Right hindlimb (tissue), 1 donor: ENCODE measurements at places on chromosomes 5 and 9.

- no peak for DNase-seq
Measured at GRCh38 chr9:111955048-111955447, 58.4 kb downstream of the UGCG start.

DNA sequence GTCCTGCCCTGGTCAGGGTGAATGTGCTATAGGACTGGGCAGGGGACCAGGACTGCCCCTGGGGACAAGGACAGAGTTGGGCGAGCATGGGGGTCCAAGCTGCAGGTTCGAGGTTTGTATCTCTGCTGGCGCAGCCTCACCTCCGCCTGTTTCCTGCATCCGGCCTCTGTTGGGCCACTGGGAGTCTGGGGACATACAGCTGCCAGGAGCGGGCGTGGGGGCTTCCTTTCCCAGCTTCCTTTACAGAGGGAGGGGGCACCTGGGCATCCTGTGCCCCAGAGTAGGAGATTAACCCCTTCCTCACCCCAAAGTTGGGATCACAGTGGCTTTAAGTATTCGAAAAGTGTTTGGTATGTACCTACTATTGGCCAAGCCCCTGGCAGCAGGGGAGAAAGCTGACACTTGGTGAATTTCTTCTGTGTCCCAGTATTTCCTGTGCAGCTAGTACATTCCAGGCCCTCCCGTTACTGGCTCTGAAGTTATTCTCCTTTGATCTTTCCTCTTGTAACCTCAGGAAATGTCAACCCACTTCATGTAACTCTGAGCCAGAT is 19.0 kb downstream of the OLFML2A start:
- no peak for DNase-seq

DNA sequence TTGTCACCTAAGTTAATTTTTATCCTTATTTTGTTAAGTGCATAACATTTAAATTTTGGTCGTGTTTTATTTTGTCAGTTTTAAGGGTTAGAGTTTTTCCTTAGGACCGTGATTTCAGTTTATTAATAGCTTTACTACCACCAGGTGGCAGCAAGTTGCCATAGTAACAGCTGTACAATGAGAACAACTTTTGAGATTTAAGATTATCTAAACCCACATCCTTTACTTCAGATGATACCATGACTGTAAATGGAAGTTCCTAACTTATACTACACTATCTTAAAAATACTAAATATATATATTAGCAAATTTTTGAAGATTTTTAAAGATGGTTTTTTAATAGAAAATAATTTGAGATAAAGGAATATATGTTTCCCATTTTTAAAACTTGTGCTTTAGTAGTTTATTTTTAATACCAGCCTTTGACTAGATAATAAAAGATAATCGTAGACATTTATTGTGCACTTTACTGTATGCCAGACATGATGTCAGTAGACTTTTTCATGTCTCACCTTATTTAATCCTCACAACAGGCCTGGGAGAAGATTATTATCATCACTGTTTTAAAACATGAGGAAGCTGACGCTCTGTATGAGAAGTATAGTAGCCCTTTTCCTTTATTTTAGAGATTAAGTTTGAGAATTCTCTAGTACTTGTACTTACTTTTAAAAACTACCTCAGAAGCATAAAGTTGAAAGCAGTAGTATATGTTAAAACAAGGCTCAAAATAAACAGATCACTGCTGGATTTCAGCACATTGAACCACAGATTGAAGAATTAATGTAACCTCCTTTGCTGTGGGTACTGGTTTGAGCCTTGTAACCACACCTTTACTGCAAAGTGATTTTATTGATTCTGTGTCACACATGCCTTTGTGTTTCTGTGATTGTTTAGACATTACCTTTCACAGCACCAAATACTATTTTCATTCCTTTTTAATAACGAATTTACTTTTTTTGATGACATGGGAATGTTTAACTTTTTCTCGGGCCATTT is 27.5 kb downstream of the SREK1 start:
- peak; percentile 26 for DNase-seq

- no peak for DNase-seq
Measured at GRCh38 chr9:126536131-126536530, 77.6 kb upstream of the LMX1B start.

DNA sequence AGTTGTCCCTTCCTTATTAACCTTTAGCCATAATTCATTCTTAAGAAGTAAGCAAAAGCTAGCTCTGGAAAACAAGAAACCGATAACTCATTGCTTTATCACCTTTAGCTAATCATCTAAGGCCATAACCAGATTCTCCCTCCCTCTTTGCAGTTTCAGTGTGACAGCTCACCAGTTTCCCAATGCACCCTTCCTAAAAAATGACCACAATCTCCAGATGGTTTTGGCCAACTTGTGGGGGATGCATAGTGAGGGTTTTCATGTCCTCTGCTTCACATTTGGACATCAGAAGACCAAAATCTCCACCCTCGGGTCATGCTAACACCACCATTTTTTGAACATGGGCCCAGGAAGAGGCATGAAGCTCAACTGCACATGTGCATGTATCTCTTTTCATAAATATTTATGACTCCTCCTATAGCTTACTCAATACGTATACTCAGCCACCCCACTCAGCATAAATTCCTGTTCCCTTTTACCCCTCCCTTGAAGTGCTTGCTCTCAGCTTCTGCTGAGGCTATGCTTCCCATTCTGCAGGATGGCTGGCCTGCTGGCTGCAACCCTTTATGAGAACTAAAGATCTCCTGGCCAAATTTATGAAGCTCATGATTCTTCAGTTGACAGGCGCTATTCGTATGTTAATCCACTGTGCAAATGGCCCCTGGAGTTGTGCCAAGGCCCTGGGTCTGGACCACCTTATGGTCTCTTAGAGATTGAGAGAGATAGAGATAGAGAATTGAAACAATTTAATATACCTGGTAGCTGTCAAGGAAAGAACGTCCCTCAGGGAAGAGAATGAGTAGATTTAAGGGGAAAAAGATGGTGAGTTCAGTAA is 14.8 kb downstream of the PPP3R2 start:
- DNase-seq = peak; percentile 34

GRCh38 chr9:127909839-127910273 is 7.0 kb downstream of the ST6GALNAC4 start:
- no peak for DNase-seq

- no peak for DNase-seq
Measured at GRCh38 chr9:114303571-114303970, 19.3 kb upstream of the ORM1 start.

- no peak for DNase-seq
Measured at GRCh38 chr5:97600486-97600885, 417.4 kb upstream of the RIOK2 start.

- DNase-seq = no peak
Measured at GRCh38 chr5:123436201-123436600, 13.0 kb upstream of the CEP120 start.

DNA sequence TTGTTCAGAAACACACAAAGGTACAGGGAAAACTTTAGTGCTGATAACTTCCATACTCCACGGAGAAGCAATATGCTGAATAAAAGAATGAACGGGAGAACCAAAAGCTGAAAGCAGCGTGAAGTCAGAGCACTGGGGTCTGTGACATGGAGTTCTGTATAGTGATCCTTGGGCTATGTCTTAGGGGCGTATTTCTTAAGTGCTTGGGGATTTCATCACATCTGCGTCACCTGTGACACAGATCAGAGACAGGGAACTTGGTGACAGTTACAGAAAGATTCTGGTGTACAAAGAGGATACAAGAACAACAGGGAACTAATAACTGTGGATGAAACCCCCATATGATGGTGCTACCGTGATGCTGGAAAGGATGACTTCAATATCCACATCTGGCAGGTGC is 81.9 kb downstream of the MARCHF3 start:
- no peak for DNase-seq

DNA sequence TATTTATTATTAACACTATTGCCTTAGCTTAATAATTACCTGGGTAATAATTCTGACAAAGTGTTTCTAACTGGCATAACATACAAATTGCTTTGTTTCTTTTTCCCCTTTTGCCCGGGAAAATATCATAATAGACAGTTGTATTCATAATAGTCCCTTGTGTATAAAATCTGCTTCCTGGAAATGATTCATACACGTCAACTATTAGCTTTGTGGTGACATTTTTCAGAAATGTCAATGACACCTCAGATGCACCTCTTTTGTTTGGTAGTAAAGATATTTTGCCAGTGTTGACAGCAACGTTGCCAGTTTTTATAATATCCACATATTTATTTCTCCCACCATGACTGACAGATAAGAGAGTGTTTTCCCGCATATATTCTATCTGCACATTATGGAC is 73.0 kb downstream of the RASEF start:
- DNase-seq = no peak

- no peak for DNase-seq
Measured at GRCh38 chr5:67050125-67050524, 146.5 kb downstream of the CD180 start.

DNA sequence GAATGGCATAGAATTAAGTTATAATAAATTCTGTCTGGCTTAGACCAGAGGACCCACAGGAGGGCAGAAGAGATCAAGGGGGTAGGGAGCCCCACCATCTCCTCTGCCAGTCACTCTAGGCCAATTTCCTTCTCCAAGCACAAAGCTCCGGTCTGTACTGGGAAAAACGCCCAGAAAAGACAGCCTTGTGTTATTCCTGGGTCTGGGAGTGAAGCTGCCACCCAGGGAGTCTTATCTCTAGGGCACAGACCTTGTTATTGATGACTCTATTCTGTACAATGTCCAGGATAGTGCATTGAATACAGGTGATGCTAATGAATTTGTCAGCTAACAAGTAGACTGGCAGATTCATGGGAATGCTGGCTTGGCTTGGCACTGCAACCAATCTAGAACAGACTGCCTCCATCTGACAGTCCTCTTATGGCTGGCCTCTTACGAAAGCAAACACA is 60.7 kb downstream of the MED27 start:
- no peak for DNase-seq

- DNase-seq = no peak
Measured at GRCh38 chr5:135173662-135174290, 139.7 kb upstream of the PITX1 start.

GRCh38 chr9:123453076-123453667 is 97.2 kb downstream of the CRB2 start:
- DNase-seq = no peak

GRCh38 chr5:148027505-148027904 is 36.3 kb upstream of the SPINK5 start:
- no peak for DNase-seq

DNA sequence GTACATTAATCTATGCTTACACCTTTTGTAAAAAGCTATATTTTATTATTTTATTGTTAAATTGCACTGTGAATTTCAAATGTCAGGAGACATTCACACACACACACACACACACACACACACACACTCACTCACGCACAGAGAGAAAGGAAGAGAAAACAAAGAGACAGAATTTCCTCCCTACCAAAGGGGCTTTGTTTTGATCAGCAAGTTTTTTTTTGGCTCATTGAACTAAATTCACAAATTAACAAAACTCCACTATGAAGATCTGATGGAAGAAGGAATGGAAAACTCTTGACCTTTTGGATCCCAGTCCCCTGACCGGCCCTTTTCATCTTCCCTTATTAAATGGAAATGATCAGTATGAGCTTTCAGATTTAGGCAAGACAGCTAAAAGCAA is 161.2 kb downstream of the PDE4D start:
- DNase-seq = no peak

- DNase-seq = no peak
Measured at GRCh38 chr9:87513880-87514535, 16.3 kb downstream of the DAPK1 start.

GRCh38 chr5:1213508-1214162 is 11.5 kb upstream of the SLC6A18 start:
- DNase-seq = no peak

DNA sequence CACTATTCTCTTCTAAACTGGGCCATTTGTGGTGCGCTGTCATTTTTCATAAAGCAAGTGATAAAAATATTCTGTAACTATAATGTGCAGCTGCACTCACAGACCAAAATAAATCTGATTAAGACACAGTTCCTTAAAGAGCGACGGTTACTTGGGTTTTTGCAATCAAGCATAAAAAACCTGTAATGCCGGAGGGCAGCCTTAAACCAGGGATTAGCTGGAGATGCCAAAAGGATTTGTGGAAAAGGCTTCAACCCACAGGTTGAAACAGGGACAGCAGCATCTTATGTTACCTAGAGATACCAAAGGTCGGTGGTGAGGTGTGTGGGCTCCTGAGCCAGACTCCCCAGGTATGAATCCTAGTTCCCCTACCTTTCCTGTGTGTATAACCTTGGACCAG is 49.3 kb downstream of the CTNND2 start:
- no peak for DNase-seq

- DNase-seq = no peak
Measured at GRCh38 chr9:76155361-76155760, 238.9 kb downstream of the RFK start.

DNA sequence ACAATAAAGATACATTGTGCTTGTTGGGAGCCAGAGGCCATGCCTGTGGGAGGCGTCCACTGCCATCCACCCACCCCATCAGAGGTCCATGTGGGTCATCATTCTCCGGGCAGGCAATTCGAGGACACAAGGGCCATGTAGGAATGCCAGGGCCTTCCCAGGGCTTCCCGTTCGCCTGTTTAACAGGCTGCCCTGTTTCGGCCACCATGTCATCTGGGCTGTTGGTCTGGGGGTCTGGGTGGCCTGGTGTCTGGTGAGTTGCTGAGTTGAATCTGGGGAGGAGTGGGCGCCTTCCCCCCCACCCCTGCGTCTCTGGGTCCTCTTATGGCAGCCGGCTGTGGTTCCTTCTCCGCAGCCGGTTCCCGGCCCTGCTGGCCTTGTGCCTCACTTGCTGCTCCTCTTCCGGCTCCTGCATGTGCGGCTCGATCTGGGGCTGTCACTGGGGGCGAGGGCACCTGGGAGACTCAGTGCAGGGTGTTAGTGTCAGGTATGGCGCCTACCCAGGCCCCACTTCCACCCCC is 117.4 kb downstream of the WNK2 start:
- DNase-seq = no peak

DNA sequence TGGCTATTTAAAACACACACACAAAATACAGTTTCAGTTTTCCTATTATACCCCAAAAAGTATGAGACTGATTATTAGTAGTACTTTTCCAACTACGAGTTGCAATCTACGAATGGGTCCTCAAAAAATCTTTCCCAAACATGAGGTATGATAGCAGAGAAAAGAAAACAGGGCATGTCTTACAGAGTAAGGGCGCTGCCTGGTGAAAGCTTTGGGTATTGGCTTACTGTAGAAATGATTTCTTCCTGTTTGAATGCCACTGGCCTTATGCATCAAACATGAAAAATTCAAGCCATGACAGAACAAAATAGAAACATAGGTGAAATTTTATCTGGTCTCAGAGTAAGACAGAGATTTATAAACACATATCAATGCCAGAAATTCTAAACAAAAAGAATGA is 448.0 kb downstream of the SPOCK1 start:
- no peak for DNase-seq

GRCh38 chr9:682633-683508 is 158.6 kb upstream of the DMRT1 start:
- DNase-seq = no peak

- DNase-seq = no peak
Measured at GRCh38 chr5:156819967-156820581, 30.0 kb upstream of the PPP1R2B start.

GRCh38 chr9:16824545-16825330 is 45.7 kb downstream of the BNC2 start:
- DNase-seq = no peak
